ENCODE measurements at places on chromosomes 12 and 14. TPM values are rescaled to one million over a fixed set of nuclear protein-coding genes. Genes with fewer than 3 reads are reported as not detected.

ITPR2 gene
- 4.4 TPM for total RNA-seq

ASPG gene
- total RNA-seq, result not detected

- no peaks in the 10 kb centered on the region for H3K27me3 ChIP-seq
- H3K27ac ChIP-seq, result no peak overlapping the region
- no peak for DNase-seq
Observed at GRCh38 chr14:64731141-64731581, 26.9 kb downstream of the PLEKHG3 start.

TAS2R19 gene
- total RNA-seq, result 4.5 TPM

MRPL52 gene
- total RNA-seq, result 110 TPM

DNA sequence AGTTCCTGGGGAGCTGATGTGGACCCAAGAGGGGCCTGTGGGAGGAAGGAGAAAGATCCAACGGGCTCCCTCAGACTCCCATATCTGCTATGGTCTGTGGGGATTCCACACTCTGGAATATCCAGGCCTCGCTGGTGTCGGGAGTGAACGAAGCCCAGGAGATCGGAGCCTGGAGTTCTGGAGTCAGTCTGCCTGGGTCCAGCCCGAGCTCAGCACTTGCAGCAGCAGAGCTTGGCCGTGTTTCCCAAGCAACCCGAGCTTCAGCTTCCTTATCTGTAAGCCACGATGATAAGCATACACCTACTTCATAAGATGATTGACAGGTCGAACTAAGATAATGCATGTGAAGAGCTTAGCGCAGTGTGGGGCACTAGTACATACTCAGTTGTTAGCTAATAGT lies 10.1 kb downstream of the LTBP2 start:
- H3K27me3 ChIP-seq, result peaks cover 11% of the 10 kb centered on the region
- no peaks in the 10 kb centered on the region for H3K36me3 ChIP-seq
- no peak for DNase-seq

DNA sequence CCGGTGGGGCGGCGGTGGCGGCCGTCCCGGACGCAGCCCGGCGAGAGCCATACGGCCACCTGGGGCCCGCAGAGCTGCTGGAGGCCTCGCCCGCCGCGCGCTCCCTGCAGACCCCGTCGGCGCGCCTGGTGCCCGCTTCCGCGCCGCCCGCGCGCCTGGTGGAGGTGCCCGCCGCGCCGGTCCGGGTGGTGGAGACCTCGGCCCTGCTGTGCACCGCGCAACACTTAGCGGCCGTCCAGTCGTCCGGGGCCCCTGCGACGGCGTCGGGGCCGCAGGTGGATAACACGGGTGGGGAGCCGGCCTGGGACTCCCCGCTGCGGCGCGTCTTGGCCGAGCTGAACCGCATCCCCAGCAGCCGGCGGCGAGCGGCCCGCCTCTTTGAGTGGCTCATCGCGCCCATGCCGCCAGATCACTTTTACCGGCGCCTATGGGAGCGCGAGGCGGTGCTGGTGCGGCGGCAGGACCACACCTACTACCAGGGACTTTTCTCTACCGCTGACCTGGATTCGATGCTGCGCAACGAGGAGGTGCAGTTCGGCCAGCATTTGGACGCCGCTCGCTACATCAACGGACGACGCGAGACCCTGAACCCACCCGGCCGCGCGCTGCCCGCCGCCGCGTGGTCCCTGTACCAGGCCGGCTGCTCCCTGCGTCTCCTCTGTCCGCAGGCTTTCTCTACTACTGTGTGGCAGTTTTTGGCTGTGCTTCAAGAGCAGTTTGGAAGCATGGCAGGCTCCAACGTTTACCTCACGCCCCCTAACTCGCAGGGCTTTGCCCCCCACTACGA lies 716 bp downstream of the RIOX1 start:
- H3K36me3 ChIP-seq, result peaks cover 29% of the 10 kb centered on the region
- H3K27me3 ChIP-seq, result no peaks in the 10 kb centered on the region
- peak overlapping the region; percentile 98 for H3K4me3 ChIP-seq
- DNase-seq, result peak; percentile 57
- peaks cover 12% of the 10 kb centered on the region for H3K4me1 ChIP-seq
- H3K27ac ChIP-seq, result no peak overlapping the region

- DNase-seq, result no peak
- no peak overlapping the region for H3K27ac ChIP-seq
- peaks cover 21% of the 10 kb centered on the region for H3K36me3 ChIP-seq
Observed at GRCh38 chr14:101467181-101467926, 93.9 kb upstream of the DIO3 start.

GRCh38 chr12:112859291-112859690 lies 47.5 kb upstream of the OAS1 start:
- H3K36me3 ChIP-seq, result no peaks in the 10 kb centered on the region
- DNase-seq, result no peak
- peaks cover 7% of the 10 kb centered on the region for H3K4me1 ChIP-seq
- H3K27me3 ChIP-seq, result peaks cover 84% of the 10 kb centered on the region
- H3K4me3 ChIP-seq, result no peak overlapping the region

DNA sequence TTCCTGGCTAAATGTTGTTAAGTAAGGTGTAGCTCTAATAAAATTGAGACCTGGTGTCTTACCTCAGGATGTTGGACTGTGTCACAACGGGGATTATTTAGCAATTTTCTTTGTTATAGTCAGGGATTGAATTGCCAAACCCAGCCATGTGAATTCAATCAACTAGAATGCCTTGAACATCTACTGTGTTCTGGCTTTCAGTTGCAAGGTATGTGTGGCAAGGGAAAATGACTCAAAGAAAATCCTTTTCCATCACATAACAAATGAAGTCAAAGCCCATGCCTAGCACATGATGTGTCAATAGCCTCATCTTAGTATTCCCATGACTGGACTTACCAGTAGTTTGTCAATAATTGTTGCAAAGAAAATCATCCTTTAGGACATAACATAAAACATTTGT lies 519.8 kb upstream of the FLRT2 start:
- no peak overlapping the region for H3K4me3 ChIP-seq
- H3K27ac ChIP-seq, result no peak overlapping the region
- H3K36me3 ChIP-seq, result no peaks in the 10 kb centered on the region
- DNase-seq, result no peak
- H3K4me1 ChIP-seq, result no peaks in the 10 kb centered on the region

DNA sequence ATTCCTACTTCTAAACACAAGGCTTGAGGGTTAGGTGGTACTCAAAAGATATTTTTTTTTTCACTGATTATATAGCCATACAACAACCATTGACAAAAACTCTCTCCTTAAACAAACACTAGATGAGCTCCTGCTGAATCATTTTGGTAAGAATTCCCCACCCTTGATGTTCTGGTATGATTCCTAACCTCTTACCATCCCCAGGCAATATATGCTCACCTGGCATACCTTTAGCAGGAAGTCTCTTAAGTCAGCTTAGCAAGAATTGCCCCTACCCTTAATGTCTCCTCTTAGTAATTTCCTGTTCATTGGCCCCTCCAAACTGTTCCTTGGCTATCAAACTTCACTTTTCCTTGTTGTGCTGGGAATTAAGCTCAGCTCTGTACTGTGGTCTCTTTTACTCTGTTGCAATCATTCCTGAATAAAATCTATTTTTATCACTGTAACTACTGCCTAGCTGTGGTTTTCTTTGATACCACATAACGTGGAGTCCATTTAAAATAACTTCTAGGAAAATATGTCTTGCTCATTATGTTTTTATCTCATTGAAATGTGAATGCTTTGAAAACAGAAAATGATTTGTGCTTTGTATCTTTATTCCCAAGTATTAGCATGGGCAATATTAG lies 712.6 kb downstream of the SLC16A7 start:
- no peak for DNase-seq
- H3K4me3 ChIP-seq, result no peak overlapping the region
- no peaks in the 10 kb centered on the region for H3K27me3 ChIP-seq
- peaks cover 8% of the 10 kb centered on the region for H3K4me1 ChIP-seq
- H3K27ac ChIP-seq, result no peak overlapping the region

DNA sequence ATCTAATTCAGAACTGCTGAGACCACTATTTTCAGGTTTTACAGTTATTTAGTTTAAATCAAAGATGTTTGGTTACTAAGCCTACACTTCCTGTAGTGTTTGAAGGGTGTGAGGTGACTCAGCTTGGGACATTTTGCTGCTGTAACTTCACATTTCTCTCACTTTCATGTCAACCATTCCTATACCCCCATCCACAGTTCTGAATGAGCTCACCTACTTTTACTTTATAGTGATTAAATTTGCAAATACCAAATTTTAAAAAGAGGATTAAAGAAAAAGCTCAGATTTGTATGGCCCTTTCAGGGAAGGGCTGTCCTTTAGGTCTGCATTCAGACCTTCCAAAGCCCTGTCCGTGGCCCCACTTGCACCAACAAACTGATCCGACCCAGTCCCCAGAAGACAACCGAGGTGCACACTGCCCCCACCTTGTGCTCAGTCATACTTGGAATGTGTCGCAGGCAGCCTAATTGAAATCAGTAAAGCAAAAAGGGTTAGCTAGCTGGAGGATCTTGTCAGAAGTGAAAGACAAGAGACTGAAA lies 174.4 kb downstream of the MON2 start:
- no peak overlapping the region for H3K4me3 ChIP-seq
- H3K27me3 ChIP-seq, result no peaks in the 10 kb centered on the region
- H3K27ac ChIP-seq, result no peak overlapping the region

PLEKHD1 gene
- total RNA-seq, result 0.73 TPM

DNA sequence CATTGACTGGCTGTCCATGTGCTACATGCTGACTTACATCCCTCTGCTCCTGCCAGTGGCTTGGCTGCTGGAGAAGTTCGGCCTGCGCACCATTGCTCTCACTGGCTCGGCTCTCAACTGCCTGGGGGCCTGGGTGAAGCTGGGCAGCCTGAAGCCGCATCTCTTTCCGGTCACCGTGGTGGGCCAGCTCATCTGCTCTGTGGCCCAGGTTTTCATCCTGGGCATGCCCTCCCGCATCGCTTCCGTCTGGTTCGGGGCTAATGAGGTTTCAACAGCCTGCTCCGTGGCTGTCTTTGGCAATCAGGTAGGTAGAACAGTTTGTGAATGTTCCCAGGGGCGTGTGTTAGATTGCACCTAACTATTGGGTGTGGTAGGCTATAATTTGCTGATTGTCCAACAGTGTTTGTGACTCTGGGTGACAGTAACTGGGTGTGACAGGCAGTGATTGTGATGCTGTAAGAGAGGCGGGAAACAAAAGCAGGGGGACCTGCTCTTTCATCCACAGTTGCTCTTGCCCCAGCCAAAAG lies 981 bp downstream of the FLVCR2 start:
- peak overlapping the region; percentile 74 for H3K4me3 ChIP-seq
- H3K36me3 ChIP-seq, result peaks cover 16% of the 10 kb centered on the region
- H3K27ac ChIP-seq, result no peak overlapping the region
- H3K27me3 ChIP-seq, result peaks cover under 1% of the 10 kb centered on the region

SLC6A13 gene
- 3.5 TPM for total RNA-seq

ZNF385A gene
- total RNA-seq, result 9.1 TPM

ATF7 gene
- 24.9 TPM for total RNA-seq

DNA sequence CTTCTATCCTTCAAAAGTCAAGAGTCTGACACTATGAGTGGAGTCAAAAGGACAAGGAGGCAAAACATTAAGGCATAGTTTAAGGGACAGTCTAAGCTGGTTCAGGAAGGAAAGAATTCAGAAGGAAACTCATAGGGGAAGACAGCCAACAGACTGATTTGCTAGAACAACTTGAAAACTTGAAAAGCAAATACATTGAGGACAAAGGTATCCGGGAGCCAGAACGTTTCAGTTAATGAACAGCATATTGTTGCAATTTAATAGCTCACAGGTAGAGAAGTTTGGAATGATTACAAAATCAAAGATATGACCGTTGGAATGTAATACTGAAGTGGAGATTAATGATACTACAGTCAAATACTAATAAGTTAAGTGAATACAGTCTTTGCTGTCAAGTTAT lies 312.8 kb upstream of the RPL10L start:
- no peak overlapping the region for H3K27ac ChIP-seq
- no peak overlapping the region for H3K4me3 ChIP-seq
- no peaks in the 10 kb centered on the region for H3K4me1 ChIP-seq
- no peaks in the 10 kb centered on the region for H3K36me3 ChIP-seq

DNA sequence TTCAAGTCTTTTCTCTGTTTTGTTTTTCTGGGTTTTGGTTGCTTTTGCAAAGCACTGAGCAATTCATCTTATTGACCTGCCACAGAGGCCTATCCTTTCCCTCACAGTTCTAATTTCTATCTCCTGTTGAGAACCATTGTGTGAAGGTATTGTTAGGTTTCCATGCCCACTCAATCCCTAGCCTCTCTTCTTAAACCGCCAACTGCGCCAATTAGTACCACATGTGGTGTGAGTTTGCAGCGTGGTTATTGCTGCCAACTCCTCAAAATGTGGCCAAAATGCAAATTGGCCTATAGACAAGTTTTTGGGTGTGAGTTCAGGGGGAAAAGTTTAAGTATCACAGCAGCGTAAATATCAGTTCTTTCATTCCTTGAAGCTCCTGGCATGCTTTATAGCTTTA lies 232.6 kb downstream of the FLRT2 start:
- H3K27me3 ChIP-seq, result no peaks in the 10 kb centered on the region
- H3K27ac ChIP-seq, result no peak overlapping the region
- no peaks in the 10 kb centered on the region for H3K4me1 ChIP-seq
- H3K36me3 ChIP-seq, result no peaks in the 10 kb centered on the region
- DNase-seq, result no peak
- no peak overlapping the region for H3K4me3 ChIP-seq

- H3K27ac ChIP-seq, result no peak overlapping the region
- H3K4me3 ChIP-seq, result peak overlapping the region; percentile 65
- no peaks in the 10 kb centered on the region for H3K4me1 ChIP-seq
- no peaks in the 10 kb centered on the region for H3K36me3 ChIP-seq
Observed at GRCh38 chr12:48296586-48297282, 54.0 kb downstream of the ZNF641 start.

- no peaks in the 10 kb centered on the region for H3K36me3 ChIP-seq
- H3K27me3 ChIP-seq, result peaks cover 18% of the 10 kb centered on the region
- DNase-seq, result no peak
- no peaks in the 10 kb centered on the region for H3K4me1 ChIP-seq
- no peak overlapping the region for H3K27ac ChIP-seq
Observed at GRCh38 chr14:77275601-77276017, 4.6 kb upstream of the NGB start.

BEGAIN gene
- total RNA-seq, result 0.26 TPM

CSAD gene
- total RNA-seq, result 24.0 TPM

DNA sequence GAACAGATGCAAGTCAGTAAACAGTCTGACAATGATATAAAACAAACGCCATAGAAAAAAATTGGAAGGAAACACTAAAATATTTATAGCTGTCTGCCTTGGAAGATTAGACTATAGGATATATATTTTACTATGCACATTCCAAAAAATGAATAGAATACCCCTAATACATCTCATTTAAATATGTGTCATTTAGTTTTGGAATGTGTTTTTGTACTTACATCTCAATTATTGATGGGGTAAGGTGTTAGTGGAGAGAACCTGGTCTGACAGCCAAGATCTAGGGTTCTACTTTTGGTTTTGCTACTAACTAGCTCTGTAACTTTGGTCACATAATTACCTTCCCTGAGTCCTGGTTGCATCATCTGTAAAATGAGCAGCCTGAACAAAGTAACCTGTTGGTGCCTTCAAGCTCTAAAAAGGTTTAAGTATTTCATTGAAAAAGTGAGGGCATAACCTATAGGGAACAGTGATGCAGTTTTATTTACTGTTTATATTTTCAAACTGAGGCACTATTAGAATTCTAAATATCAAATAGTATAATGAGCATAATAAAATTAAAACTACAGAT lies 28.6 kb upstream of the SLC6A13 start:
- H3K27me3 ChIP-seq, result no peaks in the 10 kb centered on the region
- no peak for DNase-seq
- H3K4me3 ChIP-seq, result no peak overlapping the region
- H3K36me3 ChIP-seq, result peaks cover 13% of the 10 kb centered on the region

Measured in Calu3 (cell line).